Effector memory CD4-positive, alpha-beta T cell (primary cell): ENCODE measurements at places on chromosomes 16 and 17.

DNA sequence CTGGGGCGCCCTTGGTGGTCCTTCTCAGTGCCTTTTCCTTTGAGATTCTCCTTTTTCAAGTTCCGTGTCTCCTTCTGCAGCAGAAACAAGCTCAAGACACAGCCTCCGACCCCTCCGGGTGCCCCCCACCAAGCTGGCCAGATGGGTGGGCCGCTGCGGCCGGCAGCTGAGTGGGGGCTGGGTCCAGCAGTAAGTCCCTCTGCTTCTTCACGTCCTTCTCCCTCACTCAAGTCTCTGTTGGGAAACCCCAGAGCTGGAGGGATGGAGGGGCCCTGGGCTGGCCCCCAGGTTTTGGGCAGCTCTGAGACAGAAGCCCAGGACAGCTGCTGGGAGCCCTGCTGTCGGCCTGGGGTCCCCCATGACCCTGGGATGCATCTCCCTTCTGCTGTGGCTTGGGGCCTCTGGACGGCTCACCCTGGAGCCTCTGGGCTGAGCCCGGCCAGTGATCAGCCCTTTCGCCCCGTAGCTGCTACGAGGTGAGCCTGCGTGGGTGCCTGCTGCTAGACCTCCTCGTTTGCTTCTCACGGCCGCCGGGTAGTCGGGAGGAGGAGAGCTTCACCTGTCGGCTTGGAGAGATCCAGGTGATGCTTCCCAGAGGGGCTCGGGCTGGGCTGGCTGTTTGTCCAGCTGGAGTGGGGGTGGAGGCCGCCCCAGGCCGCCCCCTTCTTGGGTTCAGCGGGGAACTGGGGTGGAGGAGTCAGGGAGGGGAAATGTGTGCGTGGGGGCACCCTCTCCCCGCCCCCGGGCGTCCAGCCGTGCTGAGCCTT lies 10.7 kb downstream of the ENGASE start:
- no peaks in the 10 kb centered on the region for H3K4me1 ChIP-seq
- peaks cover 33% of the 10 kb centered on the region for H3K36me3 ChIP-seq
- no peaks in the 10 kb centered on the region for H3K27me3 ChIP-seq
- H3K4me3 ChIP-seq = no peak overlapping the region

GRCh38 chr16:23520500-23520899 lies 10.2 kb upstream of the GGA2 start:
- H3K4me1 ChIP-seq = no peaks in the 10 kb centered on the region
- no peak overlapping the region for H3K4me3 ChIP-seq
- H3K36me3 ChIP-seq = peaks cover 16% of the 10 kb centered on the region
- H3K27me3 ChIP-seq = no peaks in the 10 kb centered on the region
- no peak overlapping the region for H3K27ac ChIP-seq

GRCh38 chr17:66829386-66829864 lies 5.5 kb upstream of the CACNG5 start:
- H3K4me3 ChIP-seq = no peak overlapping the region
- H3K27ac ChIP-seq = no peak overlapping the region
- DNase-seq = no peak
- H3K4me1 ChIP-seq = no peaks in the 10 kb centered on the region

- no peak for DNase-seq
- no peaks in the 10 kb centered on the region for H3K4me1 ChIP-seq
- H3K27ac ChIP-seq = no peak overlapping the region
- peaks cover 39% of the 10 kb centered on the region for H3K36me3 ChIP-seq
- H3K27me3 ChIP-seq = no peaks in the 10 kb centered on the region
Observed at GRCh38 chr16:1788095-1788707, 5.3 kb downstream of the IGFALS start.

DNA sequence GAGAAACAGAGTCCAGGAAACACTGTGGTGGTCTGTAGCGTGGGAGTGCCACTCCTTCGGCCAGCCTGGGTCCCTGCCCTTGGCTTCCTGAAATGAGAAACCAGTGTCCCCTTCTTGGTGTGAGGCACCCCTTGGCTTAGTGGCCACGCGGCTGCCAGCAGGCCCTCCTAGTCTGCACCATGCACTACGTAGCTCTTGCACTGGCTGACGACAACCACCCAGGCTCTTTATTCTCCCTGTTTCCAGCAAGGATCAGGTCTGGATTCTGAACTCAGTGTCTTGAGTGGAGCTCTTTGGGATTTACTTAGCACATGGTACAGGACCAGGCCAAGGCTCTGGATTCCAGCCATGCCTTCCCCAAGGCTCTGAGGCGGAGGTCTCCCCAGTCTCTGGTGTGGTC lies 1.1 kb upstream of the SPEM3 start:
- H3K4me3 ChIP-seq = no peak overlapping the region
- no peaks in the 10 kb centered on the region for H3K4me1 ChIP-seq
- no peak for DNase-seq
- H3K27ac ChIP-seq = no peak overlapping the region
- H3K27me3 ChIP-seq = no peaks in the 10 kb centered on the region
- H3K36me3 ChIP-seq = no peaks in the 10 kb centered on the region
